NCI-H446 (cell line): ENCODE measurements at places on chromosomes 16 and 17.

- no peak for DNase-seq
These were observed 13.7 kb downstream of the FOXF1 start for GRCh38 chr16:86524029-86524428.

GRCh38 chr16:76114681-76115080, 162.5 kb upstream of the CNTNAP4 start:
- no peak for DNase-seq

DNA sequence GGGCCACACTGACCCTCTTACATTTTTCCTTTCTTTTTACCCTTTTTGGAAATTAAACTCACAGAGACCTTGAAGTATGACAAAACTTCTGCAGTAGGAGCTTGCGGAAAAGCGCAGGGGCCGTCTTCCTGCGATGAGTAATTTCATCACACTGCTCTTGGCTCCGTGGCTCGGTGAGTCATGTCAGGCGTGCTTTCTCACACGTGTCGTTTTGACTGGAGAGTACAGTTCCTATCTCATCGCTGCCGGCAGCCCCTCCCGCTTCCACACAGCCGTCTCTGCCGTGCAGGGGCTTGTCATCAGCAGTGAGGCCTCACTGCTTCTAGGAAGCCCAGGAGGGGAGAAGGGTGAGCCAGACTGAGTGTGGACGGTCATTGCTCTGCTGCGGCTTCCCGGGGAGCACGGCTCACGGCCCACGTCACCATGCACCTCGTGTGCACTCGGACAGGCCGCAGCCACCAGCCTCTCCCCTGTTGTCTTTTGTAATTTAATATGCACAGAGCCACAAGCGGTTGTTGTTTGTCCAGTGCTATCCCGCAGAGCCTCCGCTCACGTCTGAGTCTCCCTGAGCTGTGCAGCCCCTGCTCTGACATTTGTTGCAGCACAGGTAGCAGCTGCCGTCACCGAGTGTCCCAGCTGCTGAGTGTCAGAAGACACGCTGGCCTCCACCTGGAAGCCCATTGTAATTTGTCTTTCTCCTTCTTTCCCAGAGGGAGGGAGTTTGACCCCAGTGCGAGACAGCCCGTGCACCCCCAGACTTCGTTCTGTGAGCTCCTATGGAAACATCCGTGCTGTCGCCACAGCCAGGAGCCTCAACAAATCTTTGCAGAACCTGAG, 99.4 kb upstream of the CHMP6 start:
- DNase-seq, result peak; percentile 71

DNA sequence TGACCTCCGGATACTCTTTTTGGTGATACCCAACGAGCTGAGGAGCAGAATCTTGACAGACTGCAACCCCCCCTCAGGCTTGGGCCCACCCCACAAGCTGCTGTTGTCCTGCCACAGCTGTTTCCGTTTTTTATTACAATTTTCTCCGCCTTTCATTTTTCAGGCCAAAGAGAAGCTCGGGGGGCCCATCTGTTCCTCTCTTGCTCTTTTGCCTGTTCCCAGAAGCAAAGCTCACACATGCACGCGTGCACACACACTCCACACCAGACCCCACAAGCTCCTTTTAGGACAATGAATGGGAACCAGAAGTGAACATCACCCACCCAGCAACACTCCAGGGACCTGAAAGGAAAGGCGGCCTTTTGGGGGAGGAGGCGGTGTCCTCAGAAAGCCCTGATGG, 16.3 kb downstream of the SOX9 start:
- peak; percentile 39 for DNase-seq

GRCh38 chr16:3760518-3760917, 43.2 kb upstream of the TRAP1 start:
- no peak for DNase-seq

GRCh38 chr16:879461-879861, 78.9 kb upstream of the GNG13 start:
- no peak for DNase-seq

DNA sequence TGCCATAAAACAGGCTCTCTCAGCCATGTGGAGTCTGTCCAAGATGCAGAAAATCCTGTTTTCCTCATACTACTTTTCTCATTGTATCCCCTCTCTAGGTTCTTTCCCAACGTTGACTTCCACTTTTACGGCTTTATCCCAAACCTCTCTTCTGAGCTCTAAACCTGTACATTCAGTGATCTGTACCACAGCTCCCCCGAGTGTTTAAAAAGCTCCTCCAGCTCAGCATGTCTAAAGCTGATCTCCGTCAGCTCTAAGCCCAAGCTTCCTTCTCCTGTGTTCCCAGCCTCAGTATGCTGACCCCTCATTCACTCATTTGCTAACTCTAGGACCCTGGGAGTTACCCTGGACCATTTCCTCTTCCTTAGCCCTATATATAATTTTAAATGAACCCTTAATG, 144.6 kb downstream of the DNAH9 start:
- DNase-seq, result no peak

- no peak for DNase-seq
These were observed 6.9 kb downstream of the CCR7 start for GRCh38 chr17:40558300-40558889.

DNA sequence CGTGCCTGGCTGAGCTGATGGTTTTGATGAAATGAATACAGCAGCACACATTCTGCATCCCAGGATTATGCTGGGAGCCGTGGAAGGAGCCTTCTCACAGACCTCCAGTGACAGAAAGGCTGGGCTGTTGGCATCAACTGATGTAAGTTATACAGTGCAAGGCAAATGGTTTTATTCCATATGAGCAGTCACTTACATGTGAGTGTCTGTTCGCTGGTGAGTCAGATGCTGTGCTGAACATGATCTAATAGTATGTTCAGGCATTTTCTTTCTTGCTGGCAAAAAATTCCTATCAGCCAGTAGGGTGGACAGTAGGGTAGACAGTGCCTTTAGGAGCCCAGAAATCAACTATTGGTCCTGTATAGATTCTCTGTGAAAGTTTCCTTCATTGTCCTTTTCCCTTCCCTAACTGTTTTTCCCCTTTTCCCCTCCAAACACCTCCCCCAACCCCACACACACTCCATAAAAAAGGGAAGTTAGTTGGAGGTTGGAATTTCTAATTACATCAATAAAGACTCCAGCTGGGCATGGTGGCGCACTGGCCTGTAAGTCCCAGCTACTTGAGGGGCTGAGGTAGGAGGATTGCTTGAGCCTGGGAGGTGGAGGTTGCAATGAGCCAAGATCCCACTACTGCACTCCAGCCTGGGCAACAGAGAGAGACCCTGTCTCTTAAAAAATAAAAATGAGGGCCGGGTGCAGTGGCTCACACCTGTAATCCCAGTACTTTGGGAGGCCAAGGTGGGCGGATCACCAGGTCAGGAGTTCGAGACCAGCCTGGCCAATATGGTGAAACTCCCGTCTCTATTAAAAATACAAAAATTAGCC, 36.2 kb downstream of the LDHD start:
- DNase-seq, result no peak

- DNase-seq, result no peak
These were observed 4.7 kb downstream of the NOD2 start for GRCh38 chr16:50697881-50698767.

DNA sequence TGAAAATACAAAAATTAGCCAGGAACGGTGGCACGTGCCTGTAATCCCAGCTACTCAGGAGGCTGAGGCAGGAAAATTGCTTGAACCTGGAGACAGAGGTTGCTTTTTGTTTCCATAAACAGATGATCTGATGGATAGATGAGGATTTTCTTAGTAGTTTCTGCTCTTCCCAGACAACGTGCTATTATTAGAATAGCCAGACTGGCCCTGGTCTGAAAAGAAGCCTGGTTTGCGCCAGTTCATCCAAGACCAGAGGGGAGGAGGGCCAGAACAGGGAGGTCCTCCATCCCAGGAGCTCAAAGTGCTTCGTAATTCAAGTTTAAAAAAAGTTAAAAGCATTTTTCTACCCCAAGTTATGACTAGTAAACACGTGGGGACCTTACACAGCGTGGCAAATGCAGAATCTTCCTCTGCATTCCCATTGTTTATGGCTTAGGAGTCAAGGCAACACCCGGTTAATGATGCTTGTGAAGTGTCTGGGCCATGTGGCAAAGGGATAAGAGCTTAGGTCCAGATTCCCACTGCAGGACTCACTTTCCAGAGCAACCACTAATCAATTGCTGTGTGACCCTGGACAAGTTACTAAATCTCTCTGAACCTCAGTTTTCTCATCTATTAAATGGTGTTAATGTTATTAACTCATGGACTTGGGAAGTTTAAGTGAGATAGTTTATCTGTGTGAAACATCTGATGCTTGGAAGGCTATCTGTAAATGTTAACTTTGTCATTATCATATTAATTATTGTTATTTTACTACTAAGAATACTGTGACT, 205.4 kb downstream of the CCDC182 start:
- DNase-seq, result no peak

DNA sequence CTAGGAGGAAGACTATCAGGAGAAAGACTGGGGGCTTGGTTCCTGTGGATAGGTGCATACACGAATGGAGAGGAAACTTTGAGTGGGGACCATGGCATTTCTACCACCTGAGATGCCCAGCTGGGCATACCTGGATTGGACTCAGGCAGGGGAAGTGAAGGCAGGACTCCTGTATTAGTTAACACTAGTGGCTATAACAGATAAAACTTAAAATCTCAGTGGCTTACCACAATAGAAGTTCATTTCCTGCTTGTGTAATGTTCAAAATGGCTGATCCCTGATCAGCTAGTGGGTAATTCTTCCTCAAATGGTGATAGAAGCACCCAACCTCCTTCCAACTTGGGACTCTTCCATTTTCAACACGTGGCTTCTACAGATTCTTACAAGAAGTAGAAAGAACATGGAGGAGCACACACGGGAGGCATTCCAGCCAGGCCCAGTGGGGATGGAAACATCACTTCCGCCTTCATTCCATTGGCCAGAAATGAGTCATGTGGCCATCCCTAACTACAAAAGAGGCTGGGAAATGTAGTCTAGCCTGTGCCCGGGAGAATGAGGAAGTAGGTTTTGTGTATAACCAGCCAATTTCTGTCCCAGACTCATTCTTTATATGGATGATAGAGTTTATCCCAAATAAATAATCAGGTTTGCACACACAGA, 112.1 kb downstream of the UTP18 start:
- peak; percentile 81 for DNase-seq

DNA sequence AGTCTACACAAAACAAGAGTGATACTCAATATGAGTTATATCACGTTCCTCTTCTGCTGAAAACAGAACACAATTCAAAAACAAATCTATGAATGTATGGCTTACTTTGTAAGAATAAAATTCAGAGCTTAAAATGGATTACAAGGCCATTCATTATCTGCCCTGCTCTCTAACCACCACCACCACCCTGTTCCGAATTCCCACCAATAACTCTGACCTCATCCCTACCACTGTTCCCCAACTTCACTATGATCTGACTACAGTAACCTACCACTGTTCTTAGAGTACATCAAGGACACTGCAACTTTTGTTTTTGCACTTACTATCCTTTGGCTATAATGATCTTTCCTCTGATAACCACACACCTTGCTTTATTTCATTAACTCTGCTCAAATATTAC, 21.3 kb downstream of the FBXL20 start:
- no peak for DNase-seq

GRCh38 chr16:16001596-16002255, 52.3 kb downstream of the ABCC1 start:
- no peak for DNase-seq

- peak; percentile 6 for DNase-seq
These were observed 87.2 kb downstream of the LITAF start for GRCh38 chr16:11499295-11500089.

GRCh38 chr16:87583453-87584131, 18.7 kb upstream of the JPH3 start:
- no peak for DNase-seq

GRCh38 chr17:73998653-73999645, 204.5 kb upstream of the RPL38 start:
- DNase-seq, result no peak

DNA sequence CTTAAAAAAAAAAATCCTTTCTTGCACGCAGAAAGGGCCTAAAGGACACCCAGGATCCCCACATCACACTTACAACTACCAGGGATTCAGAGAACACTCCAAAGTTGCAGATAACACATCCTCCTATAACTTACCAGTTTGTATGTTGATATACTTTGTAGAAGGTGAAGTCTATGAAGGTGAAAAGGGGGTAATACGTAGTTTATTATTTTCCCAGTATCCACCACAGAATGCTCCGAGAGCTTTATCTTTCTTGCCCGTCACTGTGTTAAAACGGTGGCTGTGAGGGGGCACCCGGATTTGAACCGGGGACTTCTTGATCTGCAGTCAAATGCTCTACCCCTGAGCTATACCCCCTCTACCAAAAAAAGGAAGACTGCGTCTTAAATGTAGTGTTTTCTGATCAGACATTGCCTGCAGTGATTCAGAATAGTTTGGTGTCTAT, 7.9 kb upstream of the RPL23 start:
- DNase-seq, result peak; percentile 58

DNA sequence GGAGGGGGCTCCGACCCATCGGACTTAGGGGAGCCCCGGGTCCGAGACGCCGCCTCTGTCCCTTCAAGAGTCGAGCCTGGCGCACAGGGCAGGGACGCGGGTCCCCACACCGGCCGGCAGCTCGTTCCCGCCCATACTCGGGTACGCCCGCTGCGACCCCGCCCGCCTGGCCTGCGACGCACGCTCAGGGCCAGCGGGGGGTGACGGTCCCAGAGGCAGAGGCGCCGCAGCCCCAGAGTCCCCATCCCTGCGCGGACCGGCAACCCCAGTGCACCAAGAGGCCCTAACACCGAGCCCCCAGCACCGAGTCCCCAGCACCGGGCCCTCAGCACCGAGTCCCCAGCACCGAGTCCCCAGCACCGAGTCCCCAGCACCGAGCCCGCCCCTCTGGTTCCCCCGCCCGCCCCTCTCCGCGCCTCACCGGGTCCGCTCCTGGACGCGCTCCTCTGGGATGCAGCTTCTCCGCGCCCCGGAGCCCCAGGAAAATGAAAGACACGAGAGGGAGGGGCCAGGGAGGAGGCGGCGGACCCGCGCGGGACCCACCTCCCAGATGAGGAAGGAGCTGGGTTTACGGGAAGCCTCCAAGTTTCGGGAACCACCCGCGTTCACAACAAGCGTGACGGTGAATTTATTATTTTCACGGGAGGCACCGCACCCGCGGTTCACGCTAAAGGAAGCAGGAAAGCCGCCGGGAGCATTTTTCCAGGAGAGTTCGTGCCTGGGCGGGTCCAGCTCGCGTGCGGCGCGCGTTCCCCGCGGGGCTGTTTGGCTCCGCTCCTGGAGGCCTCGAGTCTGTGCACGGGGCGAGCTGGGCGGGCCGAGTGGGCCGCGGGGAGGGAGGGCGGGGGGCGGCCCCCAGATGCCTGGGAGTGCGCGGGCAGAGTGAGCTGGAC, at the start of gene SECTM1:
Gene SECTM1 (minus strand): TSS at position 488 of the 893 bp plus-strand sequence. CDS start 6,526 bp downstream, outside the sequence.
- DNase-seq, result no peak

DNA sequence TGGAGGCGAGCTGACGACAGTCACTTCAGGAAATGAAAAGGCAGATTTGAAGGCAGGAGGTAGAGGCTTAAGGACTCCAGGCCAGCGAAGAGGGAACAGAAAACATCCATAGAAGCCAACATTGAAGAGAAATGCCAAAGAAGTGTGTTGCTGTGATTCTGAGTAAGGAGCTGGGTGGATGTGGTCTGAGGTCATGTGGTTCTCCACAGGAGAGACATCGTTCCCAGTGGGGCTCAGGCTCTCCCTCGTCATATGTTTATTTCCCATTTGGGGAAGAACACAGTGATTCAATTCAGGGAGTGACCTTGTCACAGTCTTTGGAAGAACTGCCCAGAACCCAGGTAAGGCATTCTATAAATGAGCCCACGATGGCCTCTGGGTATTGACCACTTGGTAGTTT, 6.6 kb upstream of the PMP22 start:
- no peak for DNase-seq

- no peak for DNase-seq
These were observed at the start of gene ARHGAP27 for GRCh38 chr17:45432405-45433158. Gene ARHGAP27, minus strand, starts transcription at chr17:45432870. Its CDS starts 2,591 bp downstream, at chr17:45430279.
